ENCODE measurements at places on chromosomes 1 and 21. TPM values are rescaled to one million over a fixed set of nuclear protein-coding genes. Genes with fewer than 3 reads are reported as not detected.

DNA sequence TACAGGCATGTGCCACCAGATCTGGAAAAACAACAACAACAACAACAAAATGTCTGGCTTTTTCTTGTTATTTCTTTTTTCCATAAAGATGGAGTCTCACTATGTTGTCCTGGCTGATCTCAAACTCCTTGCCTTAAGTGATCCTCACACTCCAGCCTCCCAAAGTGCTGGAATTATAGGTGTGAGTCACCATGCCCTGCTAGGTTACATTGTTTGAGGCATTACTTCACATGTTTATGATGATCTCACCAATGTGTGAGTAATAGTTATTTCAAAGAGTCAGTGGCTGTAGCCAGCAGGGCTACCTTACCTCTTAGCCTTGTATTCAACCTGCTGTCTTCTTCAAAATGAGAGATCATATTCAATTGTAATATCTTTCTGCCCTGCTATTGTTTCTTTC lies 445.7 kb downstream of the AMY1C start:
- DNase-seq: no peak

- DNase-seq: no peak
Measured at GRCh38 chr1:244709476-244710368, 56.8 kb downstream of the DESI2 start.

Gene SLC35E2B
- polyA plus RNA-seq: 68.3 TPM

GRCh38 chr1:214318356-214318755 lies 37.4 kb downstream of the SMYD2 start:
- no peak for DNase-seq

DNA sequence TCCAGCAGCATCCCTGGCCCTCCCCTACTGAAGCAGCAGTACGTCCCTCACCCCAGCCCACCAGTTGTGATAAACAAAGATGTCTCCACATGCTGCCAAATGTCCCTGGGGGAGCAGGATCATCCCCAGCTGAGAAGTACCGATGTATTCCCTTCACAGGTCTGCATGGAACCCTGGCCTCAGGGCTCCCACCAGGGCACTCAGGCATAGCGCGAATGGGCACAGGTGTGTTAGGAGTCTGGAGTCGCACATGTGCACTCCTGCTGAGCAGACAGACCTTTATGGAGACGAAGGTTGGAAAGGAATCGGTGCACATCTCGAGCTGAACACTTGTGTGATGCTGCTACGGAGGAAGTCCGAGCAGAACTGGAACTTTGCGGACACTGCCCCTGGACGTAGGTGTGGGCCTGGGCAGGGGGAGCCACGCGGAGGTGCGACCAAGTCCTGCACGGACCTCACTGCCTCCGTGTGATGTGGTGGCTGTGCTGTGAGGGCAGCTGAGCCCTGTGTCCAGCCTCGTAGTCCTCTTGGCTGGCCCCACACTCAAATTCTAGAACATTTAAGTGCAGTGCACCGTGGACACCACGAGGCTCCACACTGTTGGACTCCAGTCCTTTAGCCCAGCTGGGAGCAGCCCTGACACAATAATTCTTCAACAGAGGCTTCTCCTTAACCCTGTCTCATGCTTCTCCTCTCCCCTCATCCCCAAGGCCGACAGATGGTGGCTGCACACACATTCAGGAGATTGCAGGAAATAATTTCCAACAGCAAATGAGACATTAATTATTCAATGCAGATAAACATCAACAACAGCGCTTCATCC lies 43.4 kb downstream of the RSPH1 start:
- DNase-seq: no peak

Gene S100A9
- 21.7 TPM for polyA plus RNA-seq

All from right renal pelvis (tissue), 4 donors.